ENCODE measurements at places on chromosomes 7 and 10.

DNA sequence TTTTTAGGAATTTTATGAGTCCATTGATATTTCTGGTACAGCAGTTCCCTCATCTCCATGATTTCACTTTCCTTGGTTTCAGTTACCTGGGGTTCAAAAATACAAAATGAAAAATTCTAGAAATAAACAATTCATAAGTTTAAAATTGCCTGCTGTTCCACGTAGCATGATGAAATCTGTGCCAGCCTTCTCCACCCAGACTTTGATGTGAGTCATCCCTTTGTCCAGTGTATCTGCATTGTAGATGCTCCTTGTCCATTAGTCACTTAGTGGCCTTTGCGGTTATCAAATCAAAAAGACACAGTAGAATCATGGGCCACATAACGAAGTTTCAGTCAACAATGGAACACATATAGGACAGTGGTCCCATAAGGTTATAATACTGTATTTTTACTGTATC is 286.9 kb downstream of the PTEN start:
- DNase-seq = no peak

GRCh38 chr10:42973411-42973810 is 103.5 kb upstream of the RET start:
- no peak for DNase-seq

DNA sequence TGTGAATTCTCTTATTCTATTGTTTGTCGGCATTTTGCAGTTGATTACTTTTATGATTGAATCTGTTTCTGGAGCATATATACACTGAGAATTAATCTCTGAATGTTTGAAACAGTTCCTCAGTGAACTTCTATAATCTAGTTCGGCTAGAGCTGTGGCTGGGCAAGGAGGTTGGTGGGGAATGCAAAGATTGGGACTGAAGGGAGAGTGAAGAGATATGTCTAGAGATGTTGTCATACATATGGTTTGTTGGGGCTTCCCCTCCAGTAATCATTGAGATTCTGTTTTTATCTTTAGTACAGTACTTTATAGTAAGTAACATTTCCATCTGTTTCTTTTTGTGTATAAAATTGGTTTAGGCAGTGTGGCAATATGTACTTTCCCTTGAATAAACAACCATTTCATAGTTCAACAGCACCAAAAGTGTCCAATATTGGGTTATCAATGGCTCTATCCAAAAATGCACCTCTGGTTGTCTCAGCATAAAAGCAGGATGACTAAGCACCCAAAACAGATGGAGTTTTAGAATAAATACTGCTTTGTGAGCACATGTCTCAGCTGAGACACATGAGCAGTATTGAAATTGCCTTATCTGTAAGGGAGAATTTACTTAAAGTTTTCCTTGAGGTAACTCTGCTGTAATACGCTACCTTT is 36.7 kb downstream of the WAC start:
- DNase-seq = no peak

GRCh38 chr10:131081376-131081775 is 230.1 kb downstream of the TCERG1L start:
- DNase-seq = no peak

- no peak for DNase-seq
These were observed 103.8 kb downstream of the DNMBP start for GRCh38 chr10:99905971-99906370.

DNA sequence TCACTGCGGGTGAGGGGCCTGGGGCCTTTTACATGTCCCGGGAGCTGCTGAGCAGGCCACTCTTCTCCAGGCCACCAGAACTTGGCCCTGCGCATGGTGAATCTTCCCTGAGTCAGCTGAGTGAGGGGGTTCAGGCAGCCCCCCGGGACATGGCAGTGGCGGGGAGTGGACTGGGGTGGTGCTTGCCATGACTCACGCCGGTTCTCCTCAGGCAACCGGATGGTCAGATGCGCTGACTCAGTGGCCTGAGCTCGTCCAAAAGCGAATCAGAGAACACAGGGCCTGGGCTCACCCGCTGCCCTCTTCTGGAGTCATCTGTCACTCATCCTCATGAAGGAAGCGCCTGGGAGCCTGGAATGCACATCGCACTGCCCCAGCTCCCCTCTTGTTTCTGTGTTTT is 33.5 kb downstream of the HTRA1 start:
- no peak for DNase-seq

- DNase-seq = no peak
These were observed 15.9 kb downstream of the ADAM12 start for GRCh38 chr10:126372396-126372795.

DNA sequence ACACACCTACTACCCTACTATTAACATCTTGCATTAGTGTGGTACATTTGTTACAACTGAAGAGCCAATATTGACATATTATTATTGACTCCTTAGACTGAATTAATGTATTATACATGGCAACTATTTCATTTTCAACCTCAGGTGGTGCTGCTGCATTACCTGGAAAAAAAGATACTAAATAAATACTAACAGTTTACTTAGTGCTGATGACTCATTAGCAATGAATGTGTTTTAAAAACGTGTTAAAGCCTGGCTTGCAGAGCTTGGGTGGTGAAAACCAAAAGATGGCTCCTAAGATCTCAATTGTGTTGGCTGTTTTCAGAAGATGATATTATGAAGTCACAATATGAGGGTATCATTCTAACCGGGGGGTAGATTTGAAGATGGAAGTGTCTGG is 34.8 kb downstream of the CFAP43 start:
- DNase-seq = no peak
